Astrocyte (in vitro differentiated cells and primary cell): ENCODE measurements at places on chromosomes 5 and 9.

DNA sequence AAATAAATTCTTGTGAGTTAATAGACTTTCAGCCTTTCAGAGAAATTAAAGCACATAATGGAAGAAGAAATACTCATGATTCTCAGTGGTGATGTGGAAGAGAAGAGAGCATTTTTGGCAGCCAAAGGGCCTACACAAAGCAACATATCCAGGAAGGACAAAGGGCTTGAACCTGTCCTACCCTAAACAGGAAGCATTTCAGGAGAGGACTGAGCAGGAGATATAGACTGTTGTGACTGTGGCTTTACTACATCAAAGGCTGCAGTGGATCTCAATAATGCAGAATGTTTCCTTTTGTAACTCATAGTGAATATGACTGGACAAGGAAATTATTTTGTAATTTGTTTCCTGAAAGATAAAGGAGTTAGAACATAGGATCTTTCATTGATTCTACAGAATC lies 1.3 kb upstream of the PARP8 start:
- no peak for DNase-seq

DNA sequence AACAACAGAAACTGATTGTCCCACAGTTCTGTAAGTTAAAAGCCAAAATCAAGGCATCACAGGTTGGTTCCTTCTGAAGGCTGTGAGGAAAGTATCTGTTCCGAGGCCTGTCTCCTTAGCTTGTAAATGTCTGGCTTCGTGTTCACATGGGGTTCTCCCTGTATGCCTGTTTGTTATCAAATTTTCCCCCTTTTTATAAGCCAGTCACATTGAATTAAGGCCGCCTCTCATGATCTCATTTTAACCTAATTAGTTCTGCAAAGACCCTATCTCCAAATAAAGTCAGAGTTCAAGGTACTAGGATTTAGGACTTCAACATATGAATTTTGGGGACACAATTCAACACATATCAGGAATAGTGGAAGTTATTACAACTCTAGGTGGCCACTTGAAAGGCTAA lies 331.5 kb downstream of the PIK3R1 start:
- DNase-seq = no peak

DNA sequence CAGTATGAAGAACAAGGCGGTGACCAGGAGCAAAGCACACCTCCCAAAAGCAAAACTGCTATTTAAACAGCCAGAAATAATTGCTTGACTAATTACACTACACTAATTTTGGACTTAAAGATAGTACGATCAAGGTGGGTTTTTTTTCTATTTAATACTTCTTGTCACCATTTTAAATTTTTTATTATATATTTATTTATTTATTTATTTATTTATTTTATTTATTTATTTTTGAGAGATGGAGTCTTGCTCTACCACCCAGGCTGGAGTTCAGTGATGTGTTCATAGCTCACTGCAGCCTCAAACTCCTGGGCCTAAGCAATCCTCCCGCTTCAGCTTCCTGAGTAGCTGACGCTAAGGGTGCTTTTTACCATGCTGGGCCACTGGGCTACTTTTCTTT lies 146.2 kb upstream of the IRX1 start:
- DNase-seq = no peak

DNA sequence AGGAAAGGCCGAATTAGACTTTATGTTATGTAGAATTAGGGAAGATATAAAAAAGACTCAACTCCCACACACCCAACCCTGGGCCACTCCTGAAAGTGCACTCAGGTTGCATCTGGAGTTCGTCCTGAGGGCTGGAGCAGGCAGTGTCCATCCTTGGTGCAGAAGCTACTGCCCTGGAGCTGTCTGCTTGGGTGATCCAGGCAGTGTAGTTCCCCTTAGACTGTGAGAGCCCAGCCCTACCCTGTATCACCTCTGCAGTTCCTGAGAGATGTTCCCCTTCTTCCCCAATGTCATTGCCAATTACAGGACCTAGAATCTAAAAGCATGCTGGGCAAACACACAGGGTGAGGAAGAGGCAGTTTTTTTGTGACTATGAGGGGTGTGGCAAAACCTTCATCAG lies 368.3 kb upstream of the ST8SIA4 start:
- no peak for DNase-seq

GRCh38 chr5:143828710-143829109 lies 16.7 kb downstream of the HMHB1 start:
- no peak for DNase-seq

DNA sequence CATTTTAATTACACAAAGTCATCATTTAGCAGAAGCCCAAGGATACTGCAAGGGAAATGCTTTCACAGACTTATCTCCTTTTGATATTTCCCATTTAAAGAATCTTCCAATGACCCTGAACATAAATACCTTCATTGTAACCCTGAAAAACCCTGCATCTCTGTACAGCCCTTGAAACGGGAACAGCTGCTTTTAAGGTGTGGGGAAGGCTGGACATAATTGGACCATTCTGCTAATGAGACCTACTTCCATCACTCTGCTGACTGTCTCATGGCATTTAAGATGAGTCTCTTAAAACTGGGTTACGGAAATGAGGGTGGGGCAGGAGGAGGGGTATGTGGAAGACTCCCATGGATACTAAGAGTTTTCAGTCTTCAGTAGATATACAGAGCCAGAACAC lies 485.8 kb downstream of the BRINP1 start:
- no peak for DNase-seq

- no peak for DNase-seq
Measured at GRCh38 chr9:116154334-116154975, 864 bp downstream of the PAPPA start.

- peak; percentile 70 for DNase-seq
Measured at GRCh38 chr5:107072440-107072839, 598.3 kb downstream of the EFNA5 start.

GRCh38 chr5:11214864-11215644 lies 454.0 kb upstream of the DAP start:
- no peak for DNase-seq

- no peak for DNase-seq
Measured at GRCh38 chr9:114500697-114501292, 4.5 kb downstream of the WHRN start.

- DNase-seq = no peak
Measured at GRCh38 chr5:168332042-168332441, 40.6 kb downstream of the WWC1 start.

GRCh38 chr9:76571288-76571687 lies 112.3 kb downstream of the GCNT1 start:
- DNase-seq = no peak

- no peak for DNase-seq
Measured at GRCh38 chr5:14588758-14589543, 7.4 kb downstream of the OTULINL start.

- DNase-seq = no peak
Measured at GRCh38 chr9:133303266-133304157, 28.5 kb upstream of the ABO start.

GRCh38 chr5:17412760-17413671 lies 85.0 kb upstream of the TAF11L2 start:
- DNase-seq = no peak

- no peak for DNase-seq
Measured at GRCh38 chr5:24630918-24631317, 13.9 kb downstream of the CDH10 start.

DNA sequence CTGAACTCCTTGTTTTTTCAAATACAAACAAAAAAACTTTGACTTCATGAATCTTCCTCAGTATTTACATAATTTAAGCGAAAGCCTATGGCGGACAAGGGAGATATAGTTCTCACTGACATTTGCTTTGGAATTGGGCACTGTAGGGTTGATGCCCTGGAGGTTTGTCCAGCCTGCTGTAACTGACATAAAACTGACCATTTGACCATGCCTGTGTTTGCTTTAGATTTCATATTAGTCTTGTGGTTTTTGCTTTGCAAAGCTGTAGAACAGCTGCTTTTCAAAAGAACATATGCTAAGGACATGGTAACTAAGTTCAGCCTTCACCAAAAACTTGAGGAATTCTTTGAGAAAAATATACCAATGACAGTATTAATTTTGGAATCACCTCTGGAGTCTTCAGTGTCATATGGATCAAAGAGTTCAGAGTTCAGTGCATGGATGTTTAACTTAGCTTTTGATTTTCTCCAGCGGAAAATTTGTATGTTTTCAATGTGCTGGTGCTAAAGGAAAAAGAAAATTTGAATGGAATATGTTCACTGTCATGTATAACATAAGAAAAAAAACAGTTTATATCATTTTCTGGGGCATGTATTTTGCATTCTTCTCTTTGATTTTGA lies 1013.1 kb downstream of the NR2F1-AS1 start:
- DNase-seq = no peak

DNA sequence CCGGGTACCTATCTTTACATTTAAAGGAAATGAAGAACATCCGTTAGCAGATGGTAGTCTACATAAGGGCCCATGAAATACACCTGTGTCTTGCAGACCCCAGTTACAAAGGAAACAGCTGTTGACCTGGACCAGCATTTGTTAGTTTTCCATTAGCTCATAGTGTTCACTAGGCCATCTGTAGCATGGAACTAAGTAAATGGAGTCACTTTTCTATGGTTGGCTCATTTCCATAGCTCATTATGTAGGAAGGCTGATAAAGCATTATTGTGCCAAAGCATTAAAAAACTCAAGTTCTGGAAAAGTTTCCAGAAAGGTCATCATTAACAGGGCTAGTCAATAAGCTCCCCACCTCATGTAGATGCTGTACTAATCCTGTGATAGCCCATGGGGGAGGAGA lies 62.1 kb downstream of the PCSK1 start:
- no peak for DNase-seq

DNA sequence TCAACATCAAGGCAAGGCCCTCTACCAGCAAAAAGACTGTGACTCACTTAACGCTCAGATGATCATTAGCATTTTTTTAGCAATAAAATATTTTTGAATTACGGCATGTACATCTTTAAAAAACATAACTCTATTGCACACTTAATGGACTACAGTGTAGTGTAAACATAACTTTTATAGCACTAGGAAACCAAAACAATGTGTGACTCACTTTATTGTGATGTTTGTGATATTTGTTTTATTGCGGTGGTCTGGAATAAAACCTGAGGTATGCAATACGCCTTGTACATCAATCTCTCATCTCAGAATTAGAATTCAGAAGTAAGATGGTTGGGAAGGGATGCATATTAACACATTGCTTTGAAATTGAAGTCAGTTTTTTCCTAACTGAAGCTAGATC lies 106.9 kb upstream of the PTCH1 start:
- no peak for DNase-seq

- no peak for DNase-seq
Measured at GRCh38 chr9:134187891-134188385, 23.6 kb upstream of the RNU6ATAC start.

GRCh38 chr5:26622947-26623346 lies 415.4 kb downstream of the CDH9 start:
- no peak for DNase-seq

- DNase-seq = no peak
Measured at GRCh38 chr9:86645303-86645702, 291.1 kb upstream of the TUT7 start.

DNA sequence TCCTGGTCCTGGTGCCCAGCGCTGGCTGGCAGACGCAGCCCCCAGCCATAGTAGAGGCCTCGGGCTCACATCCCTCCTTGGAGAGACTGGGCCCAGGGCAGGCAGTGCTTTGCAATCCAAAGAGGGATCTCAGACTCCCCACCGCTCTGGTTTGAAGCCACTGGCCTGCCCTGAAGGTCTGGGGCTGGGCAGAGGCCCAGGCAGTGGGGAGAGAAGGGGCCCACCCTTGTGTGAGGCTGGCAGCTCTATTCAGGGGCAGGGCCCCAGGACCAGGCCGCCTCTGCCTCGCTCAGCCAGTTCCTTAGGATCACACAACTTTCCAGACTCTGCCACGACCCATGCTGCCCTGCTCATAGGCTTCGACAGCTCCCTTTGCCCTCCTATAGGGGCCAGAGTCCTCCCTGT lies 10.7 kb upstream of the SEC16A start:
- no peak for DNase-seq

DNA sequence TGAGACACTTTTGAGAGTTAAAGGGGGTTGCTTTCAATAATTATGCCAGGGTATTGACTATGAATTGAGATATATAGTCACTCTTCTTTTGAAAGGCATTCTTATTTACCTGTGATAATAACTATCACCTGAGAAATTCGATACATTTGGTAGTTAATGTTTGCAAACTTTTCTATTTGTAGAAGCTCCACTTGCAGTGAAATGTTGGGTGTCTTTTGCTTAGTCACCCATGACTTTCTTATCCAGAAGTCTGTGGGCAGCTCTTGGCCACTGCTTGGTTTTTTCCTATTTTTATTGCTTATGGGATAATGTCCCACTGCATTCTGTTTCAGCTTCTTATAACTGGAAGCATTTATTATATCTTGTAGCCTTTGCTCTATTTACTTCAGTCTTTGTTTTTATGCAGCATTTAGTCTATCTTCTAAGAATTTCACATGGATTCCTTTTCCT lies 3.9 kb downstream of the MACIR start:
- peak; percentile 59 for DNase-seq

DNA sequence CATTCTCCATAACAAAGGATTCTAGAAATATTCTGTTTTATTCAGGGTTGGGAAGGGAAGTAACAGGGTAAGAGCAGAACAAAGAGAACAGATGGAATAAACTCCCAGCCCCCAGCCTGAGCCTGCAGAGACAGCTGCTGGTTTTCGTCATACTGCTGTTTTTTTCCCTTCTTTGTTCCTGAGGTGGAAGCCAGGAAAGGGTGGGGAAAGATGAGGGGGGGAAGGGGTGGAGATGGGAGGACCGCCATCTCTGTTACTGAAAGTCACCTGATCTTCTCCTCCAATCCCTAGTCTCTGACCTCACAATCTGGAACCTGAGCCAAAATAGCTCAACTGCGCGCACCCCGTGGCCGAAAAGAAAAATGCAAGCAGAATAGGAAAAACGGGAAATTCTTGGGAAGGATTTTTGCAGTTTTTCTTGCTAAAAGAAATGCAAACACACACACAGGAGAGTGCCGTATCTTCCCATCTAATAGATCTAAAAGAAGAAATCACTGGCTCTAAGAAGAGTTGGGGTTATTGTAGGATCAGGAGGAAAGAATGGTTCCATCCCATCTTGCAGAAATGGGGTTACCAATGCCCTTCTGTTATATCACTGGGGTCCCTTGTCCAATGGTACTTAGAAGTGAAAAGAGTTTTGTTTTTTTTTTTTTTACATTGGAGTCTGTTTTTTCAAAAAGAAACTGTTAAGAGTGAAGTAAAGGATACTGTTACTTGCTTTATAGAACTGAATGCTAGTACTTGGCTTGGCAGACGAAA lies 57.9 kb downstream of the DIAPH1 start:
- peak; percentile 96 for DNase-seq

DNA sequence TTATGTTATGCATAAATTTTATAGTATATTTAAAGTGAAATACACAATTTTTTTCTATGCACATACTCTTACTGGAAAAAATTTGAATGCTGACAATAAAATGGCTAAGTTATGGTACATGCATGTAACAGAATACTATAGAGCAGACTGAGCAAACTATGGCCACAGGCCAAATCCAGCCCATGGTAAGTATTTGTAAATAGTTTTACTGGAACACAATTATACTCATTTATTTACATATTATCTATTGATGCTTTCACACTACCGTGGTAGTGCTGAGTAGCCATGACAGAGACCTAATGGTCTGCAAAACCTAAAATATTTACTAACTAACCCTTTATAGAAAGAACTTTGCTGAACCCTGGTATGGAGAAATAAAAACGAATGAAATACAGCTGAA lies 45.7 kb downstream of the TEX10 start:
- no peak for DNase-seq
